ENCODE measurements at places on chromosomes 4 and X.

- no peak for DNase-seq
These were observed 5.2 kb upstream of the ENAM start for GRCh38 chr4:70623323-70623722.

- DNase-seq = peak; percentile 6
These were observed 22.1 kb downstream of the DGKK start for GRCh38 chrX:50448565-50448964.

DNA sequence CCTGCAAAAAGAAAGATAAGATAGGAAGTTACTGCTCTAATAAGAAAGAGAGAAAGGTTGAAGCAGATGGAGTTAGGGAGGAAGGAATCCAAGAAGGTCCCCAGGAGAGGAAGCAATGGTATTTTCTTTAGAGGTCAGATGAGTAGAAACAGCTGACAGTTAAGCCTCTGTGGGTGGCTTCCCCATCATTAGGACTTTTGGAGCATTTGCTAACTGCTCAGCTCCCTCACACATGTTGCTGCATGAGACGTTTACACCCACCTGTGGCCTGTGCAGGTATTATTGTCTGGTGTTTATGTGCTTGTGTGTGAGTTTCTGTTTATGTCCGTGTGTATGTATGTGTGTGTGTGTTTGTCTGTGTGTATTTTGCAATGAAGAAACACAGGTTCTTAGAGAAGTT is 346.8 kb downstream of the RAB28 start:
- DNase-seq = no peak

GRCh38 chrX:13864264-13864663 is 47.4 kb upstream of the GPM6B start:
- DNase-seq = no peak

DNA sequence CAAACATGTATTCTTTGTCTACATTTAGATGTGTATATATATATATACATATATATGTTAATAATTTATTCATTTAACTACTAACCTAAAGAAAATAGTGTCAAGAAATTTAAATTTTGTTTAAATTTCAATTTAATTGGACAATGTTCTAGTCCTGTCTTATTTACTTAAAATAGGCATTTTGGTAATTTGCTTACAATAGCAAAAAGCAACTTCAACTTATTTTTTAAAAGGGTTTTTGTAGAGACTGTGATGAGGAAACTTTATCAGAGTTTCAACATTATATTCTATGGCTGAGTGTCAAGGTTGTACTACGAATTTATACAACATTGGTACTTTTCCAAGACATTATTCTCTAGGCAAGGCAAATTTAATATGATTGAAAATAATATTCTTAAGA is 212.0 kb upstream of the ARSJ start:
- DNase-seq = no peak

DNA sequence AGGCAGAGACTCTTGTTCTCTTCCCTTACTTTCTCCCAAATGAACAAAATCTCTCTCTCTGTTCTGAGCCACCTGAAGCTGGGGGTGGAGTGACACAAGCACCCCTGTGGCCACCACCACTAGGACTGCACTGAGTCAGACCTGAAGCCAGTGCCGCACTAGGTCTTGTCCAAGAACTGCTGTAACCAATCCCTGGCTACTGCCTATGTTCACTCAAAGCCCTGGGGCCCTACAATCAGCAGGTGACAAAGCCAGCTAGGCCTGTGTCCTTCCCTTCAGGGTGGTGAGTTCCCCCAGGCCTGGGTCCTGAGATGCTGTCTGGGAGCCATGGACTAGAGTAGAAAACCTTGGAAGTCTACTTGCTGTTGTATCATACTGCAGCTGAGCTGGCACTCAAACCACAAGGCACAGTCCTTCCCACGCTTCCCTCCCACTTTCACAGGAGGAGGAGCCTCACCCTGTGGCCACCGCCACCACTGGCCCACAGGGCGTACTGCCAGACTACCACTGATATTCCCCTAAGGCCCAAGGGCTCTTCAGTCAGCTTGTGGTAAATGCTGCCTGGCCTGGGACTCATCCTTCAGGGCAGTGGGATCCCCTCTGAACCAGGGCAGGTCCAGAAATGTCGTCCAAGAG is 119.1 kb downstream of the RTL9 start:
- no peak for DNase-seq

GRCh38 chrX:2397229-2398063 is 103.3 kb downstream of the DHRSX start:
- DNase-seq = no peak

GRCh38 chr4:33302321-33302720 is 2582.2 kb downstream of the PCDH7 start:
- no peak for DNase-seq

- no peak for DNase-seq
These were observed 2.8 kb downstream of the NKX6-1 start for GRCh38 chr4:84496331-84496705.

DNA sequence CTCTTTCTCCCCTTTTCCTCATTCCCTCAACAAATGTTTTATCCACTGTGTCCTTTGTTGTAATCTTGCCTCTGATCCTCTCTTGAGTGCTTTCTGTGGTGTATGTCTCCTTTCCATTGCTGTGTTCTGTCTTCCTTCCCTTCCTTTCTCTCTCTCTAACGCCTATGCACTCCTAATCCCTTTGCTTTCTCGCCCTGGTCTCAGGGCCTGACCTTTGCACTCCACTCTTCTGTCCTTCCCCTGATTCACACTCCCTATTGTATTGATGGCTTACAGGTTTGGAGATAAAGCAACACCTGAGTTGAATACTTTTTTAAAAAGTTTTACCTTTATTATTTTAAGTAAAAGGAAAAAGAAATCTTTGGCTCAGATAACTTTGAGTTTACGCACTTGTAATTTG is 15.6 kb upstream of the SCOC start:
- no peak for DNase-seq

Measured in CD4-positive, alpha-beta T cell treated with Interleukin-21 for 1 hour (primary cell).